Activated CD4-positive, alpha-beta memory T cell treated with anti-CD3 and anti-CD28 coated beads for 36 hours (primary cell): ENCODE measurements at places on chromosomes 2 and 18.

- no peak overlapping the region for H3K4me3 ChIP-seq
- H3K27me3 ChIP-seq, result peaks cover 2% of the 10 kb centered on the region
- no peak for DNase-seq
- H3K27ac ChIP-seq, result no peak overlapping the region
These were observed 58.3 kb downstream of the CYRIA start for GRCh38 chr2:16607301-16607700.

GRCh38 chr2:231988179-231988866 is 26.8 kb downstream of the DIS3L2 start:
- peaks cover 25% of the 10 kb centered on the region for H3K4me1 ChIP-seq
- no peak overlapping the region for H3K4me3 ChIP-seq
- peaks cover 6% of the 10 kb centered on the region for H3K36me3 ChIP-seq

DNA sequence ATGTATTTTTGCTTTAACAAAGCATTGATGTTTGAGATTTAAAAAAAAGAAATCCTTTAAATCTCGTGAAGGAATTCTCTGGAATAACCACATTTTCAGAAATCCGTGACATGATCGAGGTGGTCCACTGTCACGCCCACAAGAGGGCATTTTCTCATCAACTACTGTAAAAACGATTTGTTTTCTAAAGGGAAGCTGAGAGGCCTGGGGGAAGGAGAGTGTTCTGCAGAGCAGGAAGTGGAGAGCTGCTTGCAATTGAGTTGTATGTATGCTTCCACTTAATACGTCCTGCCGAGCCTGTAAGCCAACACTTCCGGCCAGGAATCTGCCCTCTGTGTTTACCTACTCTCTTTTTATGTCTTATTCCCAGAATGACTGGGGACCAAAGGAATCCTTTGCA is 19.4 kb downstream of the KLHL29 start:
- no peak for DNase-seq
- no peaks in the 10 kb centered on the region for H3K4me1 ChIP-seq
- peaks cover 3% of the 10 kb centered on the region for H3K27me3 ChIP-seq
- no peak overlapping the region for H3K4me3 ChIP-seq

DNA sequence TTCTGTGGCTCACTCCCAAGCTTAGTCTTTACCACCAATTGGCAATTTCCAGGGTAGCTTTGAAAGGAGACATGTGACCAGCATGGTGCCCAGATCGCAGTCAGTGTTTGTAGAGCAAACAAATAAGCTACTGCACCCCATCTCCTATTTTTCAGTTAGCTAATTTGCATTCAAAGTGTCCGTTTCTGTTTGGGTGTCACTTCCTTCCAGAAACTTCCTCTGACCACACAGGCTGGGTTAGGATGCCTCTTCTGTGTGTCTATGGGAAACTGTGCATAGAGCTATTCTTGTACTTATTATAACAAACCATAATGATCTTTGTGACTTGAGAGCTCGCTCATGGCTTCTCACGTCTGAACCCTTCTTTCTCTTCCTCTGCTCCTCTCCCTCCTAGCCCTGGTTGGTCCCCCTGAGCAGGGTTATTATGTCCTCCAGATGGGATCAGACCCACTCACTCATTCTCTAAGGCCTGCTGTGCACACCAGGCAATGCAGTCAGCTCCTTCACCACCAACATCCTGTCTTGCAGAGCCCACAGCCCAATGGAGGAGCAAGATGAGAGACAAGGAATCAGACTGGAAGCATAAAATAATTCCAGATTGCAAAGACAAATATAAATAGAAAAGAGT is 101.2 kb upstream of the ALK start:
- H3K27ac ChIP-seq, result no peak overlapping the region
- no peak overlapping the region for H3K4me3 ChIP-seq
- peaks cover 5% of the 10 kb centered on the region for H3K27me3 ChIP-seq
- H3K4me1 ChIP-seq, result no peaks in the 10 kb centered on the region
- no peak for DNase-seq

DNA sequence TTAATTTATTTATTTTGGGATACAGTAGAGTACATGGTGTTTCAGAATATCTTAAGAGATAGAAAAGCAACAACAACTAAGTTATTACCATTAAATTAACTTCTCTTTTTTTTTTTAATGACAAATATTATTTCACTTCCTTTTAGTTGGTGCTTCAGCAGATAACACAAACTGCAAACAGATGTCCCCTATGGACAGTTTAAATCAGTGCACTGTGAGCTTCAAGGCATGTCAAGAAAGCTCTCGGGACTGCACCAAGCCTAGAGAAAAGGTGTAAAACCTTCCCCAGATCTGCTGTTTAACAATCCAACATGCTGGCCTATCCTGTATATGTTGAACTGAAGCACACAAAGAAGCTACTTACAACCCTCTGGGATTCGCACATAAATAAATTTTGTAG is 122.7 kb downstream of the TCF4 start:
- no peak overlapping the region for H3K27ac ChIP-seq
- H3K4me1 ChIP-seq, result no peaks in the 10 kb centered on the region
- no peaks in the 10 kb centered on the region for H3K27me3 ChIP-seq
- no peak for DNase-seq
- H3K4me3 ChIP-seq, result no peak overlapping the region
- no peaks in the 10 kb centered on the region for H3K36me3 ChIP-seq

DNA sequence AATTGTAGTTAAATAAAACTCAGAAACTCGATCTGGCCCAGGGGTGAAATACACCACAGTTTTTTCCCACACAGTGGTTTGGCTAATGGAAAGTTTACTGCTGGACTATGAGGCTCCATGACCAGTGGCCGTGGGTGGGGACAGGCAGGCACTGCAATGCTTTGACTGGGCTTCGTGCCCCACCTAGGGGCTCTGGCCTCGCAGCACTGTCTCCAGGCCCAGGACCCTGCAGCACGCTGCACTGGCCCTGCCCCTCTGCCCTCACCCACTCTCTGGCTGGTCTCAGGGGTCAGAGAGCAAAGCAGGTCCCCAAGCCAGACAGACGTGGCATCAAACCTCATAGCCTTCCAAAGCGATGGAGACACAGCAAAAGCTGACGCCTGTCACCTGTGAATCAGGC is 13.4 kb upstream of the B3GNT7 start:
- H3K4me3 ChIP-seq, result no peak overlapping the region
- no peaks in the 10 kb centered on the region for H3K36me3 ChIP-seq
- DNase-seq, result no peak
- no peaks in the 10 kb centered on the region for H3K4me1 ChIP-seq
- H3K27me3 ChIP-seq, result peaks cover 2% of the 10 kb centered on the region

DNA sequence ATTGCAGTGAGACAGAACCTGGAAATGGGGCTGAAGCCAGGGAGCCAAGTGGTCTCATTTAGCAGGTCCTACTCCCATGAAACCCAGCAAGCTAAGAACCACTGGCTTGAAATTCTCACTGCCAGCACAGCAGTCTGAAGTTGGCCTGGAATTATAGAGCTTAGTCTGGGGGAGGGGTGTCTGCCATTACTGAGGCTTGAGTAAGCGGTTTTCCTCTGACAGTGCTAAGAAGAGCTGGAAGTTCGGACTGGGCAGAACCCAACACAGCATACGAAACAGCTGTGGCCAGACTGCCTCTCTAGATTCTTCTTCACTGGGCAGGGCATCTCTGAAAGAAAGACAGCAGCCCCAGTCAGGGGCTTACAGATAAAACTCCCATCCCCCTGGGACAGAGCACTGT is 305.7 kb upstream of the SETBP1 start:
- no peak overlapping the region for H3K27ac ChIP-seq
- H3K27me3 ChIP-seq, result no peaks in the 10 kb centered on the region
- no peak overlapping the region for H3K4me3 ChIP-seq
- DNase-seq, result no peak

DNA sequence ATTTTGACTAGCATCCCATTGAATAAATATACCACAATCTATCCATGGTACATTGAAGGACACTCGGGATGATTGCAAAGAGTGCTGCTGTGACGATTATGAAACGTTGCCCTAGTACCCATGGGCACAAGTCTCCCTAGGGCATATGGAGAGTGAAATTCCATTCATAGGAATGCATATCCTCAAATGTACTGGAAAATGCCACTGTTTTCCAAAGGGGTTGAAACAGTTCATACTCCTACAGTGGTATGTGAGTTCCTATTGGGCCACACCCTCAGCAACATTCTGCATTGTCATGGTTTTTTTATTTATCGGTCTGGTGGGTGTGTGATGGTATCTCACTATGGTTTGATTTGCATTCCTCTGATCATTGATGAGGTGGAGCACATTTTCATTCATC is 130.6 kb downstream of the TWIST2 start:
- no peak overlapping the region for H3K27ac ChIP-seq
- H3K4me3 ChIP-seq, result no peak overlapping the region
- no peak for DNase-seq
- H3K4me1 ChIP-seq, result no peaks in the 10 kb centered on the region

GRCh38 chr18:44741511-44741910 is 60.8 kb downstream of the SETBP1 start:
- H3K27me3 ChIP-seq, result peaks cover 10% of the 10 kb centered on the region
- H3K4me1 ChIP-seq, result no peaks in the 10 kb centered on the region
- H3K27ac ChIP-seq, result no peak overlapping the region
- H3K4me3 ChIP-seq, result no peak overlapping the region
- H3K36me3 ChIP-seq, result no peaks in the 10 kb centered on the region

GRCh38 chr18:69647702-69648101 is 247.0 kb downstream of the DOK6 start:
- H3K4me3 ChIP-seq, result no peak overlapping the region
- H3K4me1 ChIP-seq, result no peaks in the 10 kb centered on the region
- no peak overlapping the region for H3K27ac ChIP-seq
- peaks cover 10% of the 10 kb centered on the region for H3K27me3 ChIP-seq
- no peak for DNase-seq
- H3K36me3 ChIP-seq, result no peaks in the 10 kb centered on the region

- H3K4me1 ChIP-seq, result peaks cover 5% of the 10 kb centered on the region
- H3K4me3 ChIP-seq, result no peak overlapping the region
- peaks cover 11% of the 10 kb centered on the region for H3K27me3 ChIP-seq
- DNase-seq, result peak; percentile 29
- no peak overlapping the region for H3K27ac ChIP-seq
- no peaks in the 10 kb centered on the region for H3K36me3 ChIP-seq
These were observed 207.4 kb upstream of the NRP2 start for GRCh38 chr2:205474741-205475415.

- peaks cover 44% of the 10 kb centered on the region for H3K4me1 ChIP-seq
- DNase-seq, result no peak
- peaks cover 3% of the 10 kb centered on the region for H3K27me3 ChIP-seq
- H3K27ac ChIP-seq, result no peak overlapping the region
- H3K4me3 ChIP-seq, result no peak overlapping the region
- peaks cover 7% of the 10 kb centered on the region for H3K36me3 ChIP-seq
These were observed 33.1 kb upstream of the TTC39C start for GRCh38 chr18:23981369-23981980.

DNA sequence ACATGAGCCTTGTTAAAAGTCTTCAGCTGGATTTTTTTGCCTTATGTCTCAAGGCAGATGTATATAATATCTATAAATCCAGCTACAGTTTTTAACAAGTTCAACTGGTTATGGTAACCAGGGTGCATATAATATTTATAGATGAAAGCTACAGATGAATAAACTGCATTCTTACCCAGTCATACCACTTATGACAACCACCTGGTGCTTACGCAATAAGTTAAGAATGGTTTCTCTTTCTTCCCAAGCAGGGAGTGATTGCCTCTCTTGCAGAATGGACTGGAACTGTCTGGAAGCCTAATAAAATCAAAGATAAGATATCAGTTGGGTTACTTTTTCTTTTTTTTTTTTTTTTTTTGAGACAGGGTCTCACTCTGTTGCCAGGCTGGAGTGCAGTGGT is 19.6 kb downstream of the DHX57 start:
- H3K27me3 ChIP-seq, result no peaks in the 10 kb centered on the region
- H3K36me3 ChIP-seq, result peaks cover 34% of the 10 kb centered on the region
- H3K27ac ChIP-seq, result no peak overlapping the region
- no peak for DNase-seq
- H3K4me1 ChIP-seq, result no peaks in the 10 kb centered on the region
- no peak overlapping the region for H3K4me3 ChIP-seq

- no peaks in the 10 kb centered on the region for H3K27me3 ChIP-seq
- peaks cover 22% of the 10 kb centered on the region for H3K4me1 ChIP-seq
- H3K27ac ChIP-seq, result peak overlapping the region; percentile 89
- peak overlapping the region; percentile 89 for H3K4me3 ChIP-seq
These were observed 774 bp downstream of the MSH6 start for GRCh38 chr2:47783486-47784351.

DNA sequence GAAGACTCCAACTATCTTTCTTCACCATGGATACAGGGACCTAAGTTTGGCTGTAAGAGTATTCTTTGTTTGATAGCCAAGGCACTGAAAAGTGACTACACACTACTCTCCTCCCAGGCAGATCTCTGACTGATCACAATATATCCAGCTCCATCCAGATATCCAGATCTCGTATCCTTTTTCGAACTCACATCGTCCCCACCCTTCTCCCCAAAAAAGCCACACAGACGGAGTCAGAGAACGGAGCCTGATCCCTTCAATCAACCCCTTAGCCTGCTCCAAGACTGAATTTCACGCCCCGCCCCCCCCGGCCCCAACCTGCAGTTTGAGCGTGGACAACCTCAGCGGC is 533 bp downstream of the DHX57 start:
- H3K27me3 ChIP-seq, result no peaks in the 10 kb centered on the region
- peak overlapping the region; percentile 97 for H3K4me3 ChIP-seq
- H3K36me3 ChIP-seq, result peaks cover 9% of the 10 kb centered on the region
- peak overlapping the region; percentile 78 for H3K27ac ChIP-seq
- DNase-seq, result no peak

DNA sequence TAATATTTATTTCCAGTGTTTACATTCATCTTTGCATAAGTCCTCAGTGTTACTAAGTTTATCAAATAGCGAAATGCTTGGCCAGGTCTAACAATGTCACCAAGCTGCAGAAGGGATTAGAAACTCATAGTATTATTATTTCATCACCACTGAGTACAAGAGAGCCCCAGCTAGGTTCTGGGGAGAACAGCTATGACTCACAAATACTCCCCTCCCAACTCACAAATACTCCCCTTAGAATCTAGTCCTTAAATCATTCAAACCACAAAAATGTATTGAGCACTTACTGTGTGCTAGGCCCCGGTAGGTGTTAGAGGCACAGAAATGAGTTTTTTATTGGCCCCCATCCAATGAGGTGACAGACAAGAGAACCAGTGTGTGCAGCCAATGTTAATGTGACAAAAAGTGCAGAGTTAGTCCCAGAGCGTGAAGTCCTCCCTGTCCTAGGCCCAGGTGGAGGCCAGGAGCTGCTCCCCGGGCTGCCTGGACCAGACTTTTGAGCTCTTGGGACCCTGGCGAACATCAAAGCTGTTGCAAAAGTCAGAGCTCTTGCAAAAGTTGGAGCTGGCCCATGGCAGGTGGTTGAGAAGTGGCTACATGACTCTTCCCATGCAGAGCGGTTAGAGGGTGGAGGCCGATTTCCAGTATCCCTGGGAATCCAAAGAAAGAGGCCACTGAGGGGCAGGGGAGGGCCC is 9.8 kb downstream of the STEAP3 start:
- H3K27me3 ChIP-seq, result no peaks in the 10 kb centered on the region
- no peak overlapping the region for H3K27ac ChIP-seq
- no peaks in the 10 kb centered on the region for H3K36me3 ChIP-seq
- H3K4me3 ChIP-seq, result no peak overlapping the region
- no peaks in the 10 kb centered on the region for H3K4me1 ChIP-seq

DNA sequence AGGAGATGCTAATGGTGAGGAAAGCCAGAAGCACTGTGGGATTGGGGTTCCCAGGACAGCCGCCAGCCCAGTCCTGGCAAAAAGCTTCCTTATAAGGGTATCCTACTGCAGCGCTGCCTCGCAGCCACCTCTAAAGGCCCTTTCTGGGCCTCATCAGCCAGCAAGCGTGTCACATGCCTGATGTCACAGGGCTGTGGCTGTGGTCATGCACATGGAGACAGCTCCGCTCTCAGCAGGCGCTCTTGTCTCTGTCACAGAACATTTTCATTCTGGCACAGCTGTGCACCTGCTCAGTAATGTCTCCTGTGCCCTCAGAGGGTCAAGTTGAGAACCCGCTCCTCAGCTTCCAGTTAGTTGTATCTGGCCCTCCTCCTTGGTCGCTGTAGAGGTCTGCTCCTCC is 17.7 kb upstream of the MAL start:
- no peak for DNase-seq
- H3K36me3 ChIP-seq, result no peaks in the 10 kb centered on the region
- peaks cover 4% of the 10 kb centered on the region for H3K27me3 ChIP-seq
- H3K4me3 ChIP-seq, result no peak overlapping the region
- no peak overlapping the region for H3K27ac ChIP-seq
- H3K4me1 ChIP-seq, result no peaks in the 10 kb centered on the region
